ENCODE measurements at places on chromosomes 2 and 18. TPM values are rescaled to one million over a fixed set of nuclear protein-coding genes. Genes with fewer than 3 reads are reported as not detected.

The CTAGE1 gene
- total RNA-seq, result not detected

The ALPP gene
- 0.03 TPM for total RNA-seq

The ZNF385B gene
- total RNA-seq, result not detected

DNA sequence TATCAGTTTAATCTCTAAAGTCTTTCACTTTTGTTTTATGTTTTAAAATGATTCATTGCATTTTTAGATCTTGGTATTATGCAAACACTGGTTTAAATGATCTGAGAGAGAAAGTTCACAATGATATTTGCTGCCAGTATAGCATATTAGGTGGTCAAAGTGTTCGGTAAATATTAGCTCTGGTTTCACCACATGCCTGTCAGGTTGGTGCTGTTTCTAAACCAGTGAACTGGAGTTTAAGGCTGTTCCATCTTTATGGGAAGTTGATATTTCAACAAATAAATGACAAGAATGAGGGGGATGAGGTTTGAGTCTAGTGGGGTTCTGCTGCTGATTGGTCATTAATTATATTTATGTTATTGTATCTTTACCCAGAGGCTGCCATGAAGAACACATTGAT is 436.4 kb downstream of the DCDC2C start:
- no peak for DNase-seq

DNA sequence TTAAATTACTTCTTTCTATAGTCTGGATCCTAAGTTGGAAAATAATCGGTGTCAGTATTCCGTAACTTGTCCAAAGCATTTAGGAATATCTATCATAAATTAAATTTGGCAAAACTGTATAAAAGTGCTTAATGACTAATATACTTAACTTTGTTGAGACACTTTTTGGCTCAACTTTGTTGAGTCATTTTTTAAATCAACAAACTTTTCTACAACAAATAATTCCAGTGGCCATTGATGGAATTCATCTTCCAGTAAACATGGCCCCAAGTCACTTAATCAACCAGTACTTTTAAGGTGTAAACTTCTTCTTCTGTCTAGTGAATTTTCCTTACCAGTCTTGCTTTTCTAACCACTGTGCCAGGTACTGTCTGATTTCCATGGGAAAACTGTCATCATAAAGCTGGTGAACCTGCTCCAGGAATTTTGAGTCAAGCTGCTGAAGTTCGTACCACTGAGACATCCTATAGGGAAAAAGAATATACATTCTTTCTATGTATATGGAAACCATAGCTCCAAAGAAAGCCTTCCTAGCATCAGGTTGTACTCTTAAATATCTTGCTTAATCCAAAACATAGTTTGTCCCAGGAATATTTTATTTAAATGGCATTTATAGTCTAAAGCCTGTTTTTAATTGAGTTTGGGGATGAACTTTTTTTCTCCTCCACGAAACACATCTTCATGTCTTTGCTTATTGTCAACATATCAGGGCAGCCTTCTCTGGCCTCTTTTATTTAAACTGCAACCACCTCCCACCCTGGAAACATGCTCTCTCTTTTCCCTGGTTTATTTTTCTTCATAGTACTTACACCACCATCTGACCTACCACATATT is 4.2 kb downstream of the STAT1 start:
- no peak for DNase-seq

DNA sequence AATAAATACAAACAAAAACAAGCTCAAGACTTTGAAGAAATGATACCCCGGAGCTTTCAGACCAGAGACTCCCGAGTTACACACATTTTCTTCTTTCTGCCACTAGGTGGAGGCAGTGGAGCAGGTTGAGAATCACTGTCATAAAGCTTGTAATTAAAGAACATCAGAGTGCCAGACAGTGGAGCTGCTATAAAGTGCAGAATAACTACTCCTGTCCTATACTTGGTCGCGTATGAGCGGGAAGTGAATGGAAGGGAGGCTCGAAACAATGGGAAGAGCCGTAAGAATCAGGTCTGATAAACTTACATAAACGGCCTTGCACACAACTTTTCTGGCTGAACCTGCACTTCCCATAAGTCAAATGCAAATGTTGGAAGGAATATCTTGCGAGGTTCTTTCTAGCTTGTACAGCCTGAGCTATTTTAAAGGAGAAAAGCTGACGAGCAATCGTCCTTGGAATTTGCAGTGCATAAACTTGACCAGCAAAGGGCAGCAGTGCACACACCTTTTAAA is 189.0 kb downstream of the RPIA start:
- peak; percentile 68 for DNase-seq

DNA sequence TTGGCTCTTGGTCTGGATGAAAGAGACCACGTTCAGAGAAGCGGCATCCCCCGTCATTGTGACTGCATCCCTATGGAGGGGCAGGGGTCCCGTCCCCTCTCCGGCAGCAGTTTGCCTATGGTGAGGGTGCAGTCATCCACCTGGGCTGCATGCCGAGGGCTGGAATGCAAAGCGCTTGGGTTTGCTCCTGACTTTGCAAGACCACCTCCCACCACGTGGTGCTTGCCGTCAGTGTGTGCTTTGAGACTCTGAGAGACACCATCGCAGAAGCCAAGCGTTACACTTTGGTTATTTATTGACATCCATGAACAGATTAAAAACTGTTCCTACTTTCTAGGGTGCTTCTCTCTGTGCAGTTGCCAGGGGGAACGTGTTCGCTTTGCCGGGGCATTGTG is 59.5 kb downstream of the SH3RF3 start:
- no peak for DNase-seq

- no peak for DNase-seq
Observed at GRCh38 chr2:151191001-151191400, 70.7 kb downstream of the RBM43 start.

DNA sequence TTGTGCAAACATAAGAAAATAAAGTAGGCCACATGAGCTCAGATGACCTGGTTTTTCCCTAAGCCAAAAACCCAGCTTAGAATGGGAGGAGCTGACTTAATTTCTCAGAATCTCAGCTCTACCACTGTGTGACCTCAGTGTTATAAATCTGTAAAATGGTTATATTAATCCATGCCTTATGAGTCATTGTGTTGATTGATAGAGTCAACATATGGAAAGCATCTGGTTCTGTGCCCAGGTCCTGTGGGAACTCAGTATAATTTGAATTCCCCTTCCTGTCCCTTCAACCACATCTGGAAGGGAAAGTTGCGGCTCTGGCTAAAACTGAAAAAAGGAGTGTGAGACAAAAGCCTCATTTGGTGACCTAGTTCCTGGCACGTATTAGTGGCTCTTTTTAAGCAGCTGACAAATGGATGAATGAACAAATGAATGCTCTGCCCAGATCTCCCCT is 25.7 kb downstream of the TMEM177 start:
- peak; percentile 49 for DNase-seq

Measured in Daoy (cell line).